Activated T-cell treated with anti-CD3 and anti-CD28 coated beads, Interleukin-2, amount 50 U/mL, for 48 hours (primary cell): ENCODE measurements at places on chromosomes 5 and 9.
A peak's percentile ranks its signal among the peaks of the same experiment; 100 is the strongest.

- peak; percentile 94 for DNase-seq
Measured at GRCh38 chr5:98928873-98929709, at the start of gene CHD1. Gene CHD1 (minus strand): TSS chr5:98929007. CDS start chr5:98926386, 2,621 bp downstream.

DNA sequence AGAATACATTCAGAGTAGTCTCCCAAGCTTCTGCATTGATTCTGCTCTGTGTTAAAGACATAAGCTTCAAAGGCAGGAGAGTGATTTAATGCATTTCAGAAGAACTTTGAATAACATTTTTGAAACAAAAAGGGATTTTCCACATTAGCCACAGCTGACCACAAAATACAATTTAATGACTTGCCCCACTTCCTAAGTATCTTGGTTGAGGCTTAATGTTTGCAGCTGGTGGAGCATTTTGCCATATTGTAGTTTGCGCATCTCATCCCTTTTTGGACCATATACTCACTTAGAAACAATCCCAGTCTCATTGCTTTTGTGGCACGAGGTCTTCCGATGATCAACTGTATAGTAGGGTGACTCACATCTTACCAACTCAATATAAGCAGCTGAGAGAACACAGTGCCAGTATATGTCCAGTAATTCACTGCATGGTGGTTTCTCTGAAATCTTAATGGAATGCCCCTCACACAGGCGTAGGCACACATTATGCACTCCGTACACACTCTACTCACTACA lies 455.8 kb upstream of the PTGER4 start:
- peak; percentile 50 for DNase-seq

- no peak for DNase-seq
Measured at GRCh38 chr9:83937861-83938455, 16.7 kb upstream of the KIF27 start.

GRCh38 chr5:31995006-31995405 lies 179.1 kb downstream of the GOLPH3 start:
- no peak for DNase-seq

- no peak for DNase-seq
Measured at GRCh38 chr9:35791297-35791921, at the start of gene NPR2. Gene NPR2 (plus strand): TSS chr9:35791591. CDS start chr9:35792409, 818 bp downstream.

GRCh38 chr5:168770036-168770498 lies 190.9 kb upstream of the PANK3 start:
- no peak for DNase-seq

GRCh38 chr5:146467760-146468159 lies 20.6 kb downstream of the TCERG1 start:
- DNase-seq: no peak

GRCh38 chr9:115211413-115212124 lies 93.6 kb upstream of the TNC start:
- DNase-seq: no peak

DNA sequence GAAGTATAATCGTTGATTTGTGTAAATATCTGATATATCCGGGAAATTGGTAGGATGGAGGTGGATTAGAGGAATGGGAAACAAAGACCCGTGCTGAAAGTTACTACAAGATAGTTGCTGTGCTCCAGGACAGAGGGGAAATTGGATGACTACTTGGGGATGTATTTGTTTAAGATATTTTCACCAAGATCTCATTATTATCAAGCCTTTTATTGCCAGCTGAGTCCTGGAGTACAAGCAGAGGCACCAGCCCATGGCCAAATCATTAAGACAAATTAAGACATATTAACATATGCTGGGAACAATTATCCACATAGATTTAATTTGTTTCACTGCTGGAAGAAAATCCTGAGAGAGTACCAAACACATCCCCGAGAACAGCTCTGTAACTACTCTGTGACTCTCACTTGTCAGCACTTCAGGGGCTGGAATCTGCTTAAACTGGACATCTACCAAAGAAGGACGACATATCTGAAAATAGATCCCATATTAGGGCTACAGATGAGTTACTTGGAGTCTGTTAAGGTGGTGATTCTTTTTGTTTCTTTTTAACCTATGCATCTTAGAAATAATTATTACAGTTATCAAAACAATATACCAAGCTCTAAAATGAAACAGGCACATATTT lies 68.2 kb downstream of the SLC1A1 start:
- no peak for DNase-seq

- DNase-seq: no peak
Measured at GRCh38 chr9:127197186-127197860, 67.3 kb upstream of the GARNL3 start.

GRCh38 chr5:64018966-64019365 lies 56.7 kb upstream of the HTR1A start:
- DNase-seq: no peak

- no peak for DNase-seq
Measured at GRCh38 chr5:115335301-115335700, 38.8 kb upstream of the CCDC112 start.

GRCh38 chr5:135112008-135112725 lies 78.1 kb upstream of the PITX1 start:
- DNase-seq: no peak

GRCh38 chr5:111741278-111741677 lies 15.7 kb downstream of the NREP start:
- DNase-seq: no peak

GRCh38 chr5:109580225-109580624 lies 109.5 kb upstream of the MAN2A1 start:
- no peak for DNase-seq

DNA sequence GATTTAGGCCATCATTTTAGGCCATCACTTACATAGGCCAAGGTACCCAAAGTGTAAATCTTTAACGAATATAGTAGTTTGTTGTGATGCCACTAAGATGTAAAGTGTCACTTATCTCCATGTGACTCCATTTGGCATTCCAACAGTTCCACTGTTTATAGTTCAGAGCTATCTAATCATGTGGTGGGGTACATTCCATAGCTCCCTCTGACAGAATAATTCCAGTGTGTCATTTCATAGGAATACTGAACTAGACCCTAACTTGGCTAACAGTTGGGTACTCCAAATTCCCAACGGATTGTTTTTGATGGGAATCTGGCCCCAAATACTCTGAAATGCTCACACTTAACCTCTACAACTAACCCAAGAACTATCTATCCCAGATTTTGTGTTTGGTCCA lies 76.7 kb upstream of the FST start:
- DNase-seq: no peak

DNA sequence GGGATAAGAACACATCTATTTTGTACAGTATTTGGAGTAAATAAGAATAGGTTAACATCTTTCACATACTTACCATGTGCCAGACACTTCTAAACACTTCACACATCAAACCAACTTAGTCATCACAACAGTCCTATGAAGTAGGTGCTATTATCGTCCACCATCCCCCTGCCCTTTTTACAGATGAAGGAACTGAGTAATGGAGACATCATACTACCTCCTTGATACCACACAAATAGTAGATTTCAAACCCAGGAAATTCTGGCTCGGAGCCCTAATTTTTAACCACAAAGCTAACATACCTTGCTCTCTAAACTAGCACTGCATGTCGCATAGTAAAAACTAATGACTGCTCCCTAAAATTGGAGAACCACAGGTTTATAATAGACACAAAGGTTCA lies 4.2 kb upstream of the ZNF366 start:
- no peak for DNase-seq

- DNase-seq: no peak
Measured at GRCh38 chr9:108386859-108387384, 468.9 kb downstream of the ACTL7B start.

DNA sequence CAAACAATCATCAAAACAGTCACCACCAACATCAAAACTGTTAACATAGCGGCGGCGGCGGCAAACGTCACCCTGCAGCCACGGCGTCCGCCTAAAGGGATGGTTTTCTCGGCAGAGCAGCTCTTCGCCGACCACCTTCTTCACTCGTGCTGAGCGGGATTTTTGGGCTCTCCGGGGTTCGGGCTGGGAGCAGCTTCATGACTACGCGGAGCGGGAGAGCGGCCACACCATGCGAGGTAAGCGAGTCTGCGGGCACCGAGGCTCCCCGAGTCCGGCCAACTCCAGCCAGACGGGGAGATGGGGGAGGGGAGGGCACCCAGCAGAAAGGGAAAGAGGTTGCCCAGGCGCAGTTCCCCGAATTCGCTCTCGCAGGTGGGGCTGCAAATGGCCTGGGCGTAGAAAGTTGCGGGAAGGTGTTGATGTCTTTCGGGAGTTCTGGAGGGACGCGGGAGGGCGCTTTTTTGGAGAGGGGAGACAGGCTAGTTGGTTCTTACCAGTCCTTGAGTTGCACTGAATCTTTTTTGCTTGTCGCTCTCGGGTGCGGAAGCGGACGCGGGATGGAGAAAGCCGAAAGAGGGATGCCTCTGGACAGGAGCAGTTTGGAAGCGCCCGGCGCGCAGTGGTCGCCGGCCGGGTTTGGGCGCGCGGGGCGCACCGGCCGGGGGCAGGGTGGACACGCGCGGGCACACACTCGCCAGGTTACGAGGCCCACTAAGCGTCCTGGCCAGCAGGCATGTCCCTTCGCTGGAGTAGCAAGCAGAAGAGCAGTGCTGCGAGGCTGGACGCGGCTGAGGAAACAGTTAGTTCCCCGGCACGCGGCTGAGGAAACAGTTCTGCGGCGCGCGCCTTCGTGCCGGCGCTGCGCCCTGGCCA lies 849 bp downstream of the RORB start:
- DNase-seq: peak; percentile 35
